ENCODE measurements at places on chromosomes 12 and 14. TPM values are rescaled to one million over a fixed set of nuclear protein-coding genes. Genes with fewer than 3 reads are reported as not detected.

Gene GDF3
- total RNA-seq: not detected

Gene BORCS5
- 8.2 TPM for total RNA-seq

Gene C12orf54
- 3.5 TPM for total RNA-seq

Gene RNASE3
- not detected for total RNA-seq

Gene GPR132
- total RNA-seq: under 0.01 TPM

Gene CFAP251
- 18.1 TPM for total RNA-seq

Gene LHX5
- under 0.01 TPM for total RNA-seq

All from nasal cavity respiratory epithelium epithelial cell of viscerocranial mucosa (primary cell).